ENCODE measurements at places on chromosomes 2 and 18. TPM values are rescaled to one million over a fixed set of nuclear protein-coding genes. Genes with fewer than 3 reads are reported as not detected.

TFCP2L1 gene
- 1.5 TPM for polyA plus RNA-seq

ABHD1 gene
- 0.88 TPM for polyA plus RNA-seq

OR6B3 gene
- polyA plus RNA-seq = not detected

TUBB8B gene
- polyA plus RNA-seq = 1.3 TPM

ST8SIA5 gene
- polyA plus RNA-seq = 2.4 TPM

SCN3A gene
- polyA plus RNA-seq = not detected

RAB31 gene
- 15.2 TPM for polyA plus RNA-seq

BOLL gene
- polyA plus RNA-seq = 0.03 TPM

DHRS9 gene
- not detected for polyA plus RNA-seq

AMER3 gene
- polyA plus RNA-seq = 0.17 TPM

- no peak for DNase-seq
Observed at GRCh38 chr2:151945186-151945585, 117.0 kb upstream of the ARL5A start.

DNA sequence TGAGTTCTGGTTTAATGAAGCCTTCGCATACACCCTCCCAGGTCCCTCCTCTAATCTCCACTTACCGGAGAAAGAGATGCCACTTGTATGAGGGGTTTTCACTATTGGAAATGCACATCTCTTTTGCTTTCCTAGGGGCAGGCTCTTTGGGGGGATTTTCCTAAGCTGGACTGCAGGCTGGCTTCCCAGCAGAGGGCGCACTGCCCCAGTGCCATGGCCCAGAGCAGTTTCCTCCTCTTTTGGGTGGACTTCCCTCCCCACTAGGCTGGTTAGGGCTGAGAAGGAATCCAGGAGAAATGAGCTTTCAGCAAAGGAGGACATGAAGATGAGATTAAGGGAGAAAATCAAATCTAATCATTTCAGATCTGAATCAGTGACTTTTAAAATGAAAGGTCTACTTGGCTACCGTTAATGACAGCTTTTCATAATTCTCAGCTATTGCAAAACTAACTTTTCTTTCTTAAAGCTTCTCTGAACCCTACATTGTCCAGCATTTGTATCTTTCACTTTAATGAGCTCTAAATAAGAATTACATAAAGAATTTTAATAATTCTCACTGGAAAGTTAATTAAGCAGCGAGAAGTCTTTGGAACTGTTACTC lies 784.1 kb upstream of the FANCL start:
- peak; percentile 23 for DNase-seq

DNA sequence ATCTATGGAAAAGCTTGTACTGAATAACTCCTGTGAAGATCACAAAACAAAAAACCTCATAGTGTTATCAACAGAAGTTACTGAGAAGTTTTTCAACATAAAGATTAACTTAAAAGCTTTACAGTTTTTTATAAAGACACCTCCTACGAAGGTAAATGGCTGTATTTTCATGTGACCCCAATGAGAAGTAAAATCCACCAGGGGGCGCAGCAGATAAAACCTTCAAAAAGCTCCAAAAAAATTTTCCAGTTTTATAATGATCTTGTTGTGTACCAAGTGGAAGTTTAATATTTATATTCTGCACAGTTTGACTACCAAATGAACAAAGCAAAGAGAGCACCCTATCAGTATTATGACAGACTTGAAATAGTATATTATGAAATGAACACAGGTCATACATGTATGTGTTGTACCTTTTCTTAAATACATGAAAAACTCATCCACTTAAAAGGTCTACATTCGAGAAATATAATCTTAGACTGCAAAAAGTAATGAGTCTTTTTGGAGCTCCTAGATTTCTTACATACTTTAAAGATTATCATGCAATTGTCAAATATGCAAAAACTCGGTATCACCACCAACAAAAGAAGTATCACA lies 38.5 kb downstream of the PNO1 start:
- no peak for DNase-seq

- no peak for DNase-seq
Observed at GRCh38 chr2:102540882-102541281, 67.9 kb downstream of the SLC9A4 start.

GRCh38 chr2:113219889-113220641 lies 46.3 kb downstream of the PSD4 start:
- no peak for DNase-seq

DNA sequence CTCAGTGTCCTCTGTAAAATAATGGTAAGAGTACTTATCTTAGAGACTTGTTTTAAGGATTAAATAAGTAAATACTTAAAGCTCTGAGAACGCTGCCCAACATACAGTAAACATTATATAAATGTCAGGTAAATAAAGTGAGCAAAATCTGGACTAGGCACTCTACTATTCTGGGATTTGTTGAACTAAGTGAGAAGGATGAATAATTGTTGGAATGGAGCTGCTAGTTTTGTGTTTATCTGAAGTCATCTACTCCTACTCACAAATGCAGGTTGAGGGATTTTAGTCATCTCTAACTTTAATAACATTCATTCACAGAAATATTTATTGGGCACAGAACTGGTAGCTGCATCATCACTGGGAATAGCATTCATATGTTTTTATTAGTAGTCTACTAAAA lies 103.4 kb downstream of the MEIS1 start:
- DNase-seq = no peak

- no peak for DNase-seq
Observed at GRCh38 chr2:100592226-100592625, 29.4 kb downstream of the PDCL3 start.

- DNase-seq = no peak
Observed at GRCh38 chr2:72081451-72081850, 66.2 kb downstream of the CYP26B1 start.

DNA sequence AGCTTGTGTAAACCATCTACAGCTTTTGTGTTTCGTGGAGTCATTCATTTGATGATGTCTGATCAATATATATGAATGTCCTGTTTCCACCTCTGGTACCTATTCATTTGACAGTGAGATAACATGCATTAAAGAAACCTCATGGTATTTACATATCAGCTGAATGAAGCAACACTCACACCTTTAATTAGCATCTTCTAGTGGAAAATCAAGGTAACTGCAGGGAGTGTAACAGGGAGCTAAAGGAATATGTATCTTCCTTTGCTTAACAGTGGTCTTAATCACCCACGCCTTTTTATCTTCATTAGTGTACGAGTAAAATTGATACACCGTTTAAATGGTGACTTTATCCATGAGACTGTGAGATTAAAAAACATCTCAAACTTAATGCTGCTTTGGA lies 15.6 kb downstream of the SLC39A10 start:
- DNase-seq = no peak

GRCh38 chr2:1567556-1568344 lies 154.5 kb downstream of the TPO start:
- DNase-seq = no peak

GRCh38 chr2:120875431-120875830 lies 139.8 kb downstream of the GLI2 start:
- DNase-seq = no peak

DNA sequence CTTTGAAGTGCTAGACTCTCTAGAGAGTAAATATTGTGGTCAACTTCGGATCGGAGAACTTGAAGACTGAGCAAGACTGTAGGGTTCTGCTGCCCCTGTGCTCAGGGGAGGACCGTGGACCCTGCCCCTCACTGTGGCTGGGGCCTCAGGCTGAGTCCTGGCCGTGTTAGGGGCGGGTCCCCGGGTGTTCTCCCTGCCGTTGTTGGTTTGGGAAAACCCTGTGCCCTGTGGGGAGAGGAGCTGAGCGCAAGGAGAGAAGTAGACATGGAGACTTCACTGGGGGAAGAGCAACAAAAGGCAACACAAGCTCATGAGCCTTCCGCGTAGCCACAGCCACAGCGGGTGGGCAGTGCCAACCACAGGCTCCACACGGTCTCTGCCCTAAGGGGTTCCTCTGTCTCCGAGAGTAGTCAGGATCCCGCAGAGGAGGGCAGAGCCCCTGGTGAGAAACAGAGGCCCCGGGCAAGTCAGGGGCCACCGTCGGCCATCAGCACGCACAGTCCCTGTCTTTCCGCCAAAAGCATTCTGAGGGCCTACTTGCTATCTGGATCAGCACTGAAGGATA lies 53.1 kb downstream of the NTSR2 start:
- DNase-seq = no peak

DNA sequence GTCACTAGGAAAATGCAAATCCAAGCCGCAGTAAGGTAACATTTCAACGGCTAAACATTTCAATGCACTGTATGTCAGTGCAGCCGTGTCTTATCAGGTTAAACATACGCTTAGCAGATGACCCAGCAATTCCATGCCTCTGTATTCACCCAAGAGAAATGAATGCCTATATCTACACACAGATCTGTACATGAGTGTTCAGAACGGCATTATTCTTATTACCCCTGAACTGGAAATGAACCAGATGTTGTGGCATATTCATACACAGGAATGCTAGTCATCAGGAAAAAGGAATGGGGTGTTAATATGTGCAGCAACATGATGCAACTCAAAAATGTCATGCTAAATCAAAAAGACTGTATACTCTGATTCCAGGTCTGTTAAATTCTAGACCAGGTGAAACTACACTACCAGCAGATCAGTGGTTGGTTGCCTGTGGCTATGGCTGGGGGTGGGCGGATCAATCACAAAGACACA lies 80.4 kb upstream of the RPL31 start:
- DNase-seq = no peak

DNA sequence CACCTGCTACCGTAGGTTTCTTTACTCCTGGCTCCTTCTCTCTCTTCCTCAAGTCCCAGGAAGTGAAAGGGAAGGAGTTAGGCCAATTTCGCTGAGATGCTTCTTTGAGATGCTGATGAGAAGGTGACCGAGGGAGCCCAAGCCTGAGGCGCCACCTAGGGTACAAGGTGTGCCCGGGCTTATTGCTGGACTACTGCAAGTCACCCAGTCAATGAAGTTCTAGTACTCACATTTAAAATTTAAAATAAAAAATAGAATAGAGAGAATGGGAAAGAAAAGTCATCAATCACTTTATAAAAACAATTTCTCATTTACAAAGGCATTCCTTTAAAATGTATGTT lies 45.3 kb downstream of the ACAA2 start:
- peak; percentile 69 for DNase-seq

DNA sequence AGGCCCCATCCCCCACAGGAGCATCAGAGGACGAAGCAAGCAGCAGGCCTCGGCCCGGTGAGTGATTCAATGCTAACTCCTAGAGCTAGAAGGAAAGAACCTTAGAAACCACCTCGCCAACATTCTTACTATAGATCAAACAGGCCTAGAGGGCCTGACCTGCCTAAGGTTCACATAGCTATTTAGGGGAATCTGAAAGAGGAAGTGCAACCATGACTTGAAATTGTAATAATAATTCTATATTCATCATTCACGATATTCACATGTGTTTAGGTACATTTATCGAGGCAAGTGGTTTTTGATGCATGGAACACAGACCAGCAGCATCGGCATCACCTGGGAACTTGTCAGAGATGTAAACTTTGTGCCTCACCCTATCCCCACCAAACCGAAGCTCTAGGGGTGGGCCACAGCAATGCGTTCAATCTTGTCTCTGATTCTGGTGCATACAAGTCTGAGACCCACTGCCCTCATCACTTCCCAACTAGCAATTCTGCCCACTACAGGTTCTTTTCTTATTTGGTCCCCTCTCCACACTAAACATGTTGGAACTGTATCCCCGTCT lies 78.0 kb upstream of the DNMT3A start:
- DNase-seq = no peak

GRCh38 chr18:59267503-59268126 lies 5.6 kb downstream of the RAX start:
- DNase-seq = no peak

DNA sequence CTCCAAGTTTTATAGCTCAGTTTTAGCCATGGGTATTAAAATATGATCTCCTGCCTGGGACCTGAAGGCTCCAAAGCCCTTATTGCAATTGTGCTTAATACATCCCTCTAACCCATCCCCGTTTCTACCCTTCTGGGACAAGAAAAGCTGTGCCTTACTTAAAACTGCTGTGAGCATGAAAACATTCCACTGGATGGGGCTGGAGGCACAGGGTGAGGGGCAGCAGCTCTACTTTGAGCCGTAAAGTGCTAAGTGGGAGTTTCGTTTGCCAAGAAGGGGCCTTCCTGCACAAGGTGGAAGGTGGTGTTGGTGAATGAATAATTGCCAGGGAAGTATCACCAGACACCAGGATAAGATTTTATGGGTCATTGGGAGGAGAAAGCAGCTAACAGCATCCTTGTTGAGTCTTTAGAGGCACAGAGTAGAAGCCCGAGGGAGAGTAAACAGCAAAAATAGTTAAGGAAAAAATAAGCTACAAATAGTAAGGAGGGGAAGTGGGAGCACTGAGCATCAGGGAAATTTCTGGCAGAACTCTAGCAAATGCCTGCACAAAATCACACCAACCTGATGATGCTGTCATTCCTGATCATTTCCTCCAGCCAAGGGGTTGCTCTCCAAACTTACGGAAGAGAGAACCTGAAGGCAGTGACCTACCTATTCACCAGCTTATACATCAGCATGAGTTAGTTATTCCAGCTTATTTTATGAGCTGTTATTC lies 218.4 kb downstream of the MREG start:
- peak; percentile 27 for DNase-seq

- no peak for DNase-seq
Observed at GRCh38 chr18:47163241-47163640, 12.9 kb downstream of the IER3IP1 start.

- DNase-seq = no peak
Observed at GRCh38 chr18:68714366-68714711, 569 bp downstream of the TMX3 start.

- no peak for DNase-seq
Observed at GRCh38 chr2:109070290-109070689, 58.7 kb upstream of the SH3RF3 start.

DNA sequence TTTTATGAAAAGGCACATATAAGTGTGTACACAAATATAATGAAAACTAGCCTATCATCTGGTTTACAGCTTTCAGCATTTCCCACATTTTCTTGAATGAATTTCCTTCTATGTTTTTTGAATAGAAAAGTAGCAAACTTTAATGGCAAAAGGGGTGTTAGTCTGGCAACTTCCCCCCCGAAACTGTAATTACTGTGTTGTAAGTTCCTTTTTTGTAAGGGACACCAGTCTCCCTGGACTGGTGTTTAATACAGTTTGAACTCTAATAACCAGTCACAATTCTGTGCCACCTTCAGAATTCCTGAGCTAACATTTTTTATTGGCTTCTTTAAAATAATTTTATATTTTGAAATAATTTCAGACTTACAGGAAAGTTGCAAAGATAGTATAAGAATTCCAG lies 94.2 kb downstream of the ACSL3 start:
- no peak for DNase-seq

- no peak for DNase-seq
Observed at GRCh38 chr2:25473758-25474340, 132.1 kb upstream of the DNMT3A start.
